ENCODE measurements at places on chromosomes 1 and 21.

DNA sequence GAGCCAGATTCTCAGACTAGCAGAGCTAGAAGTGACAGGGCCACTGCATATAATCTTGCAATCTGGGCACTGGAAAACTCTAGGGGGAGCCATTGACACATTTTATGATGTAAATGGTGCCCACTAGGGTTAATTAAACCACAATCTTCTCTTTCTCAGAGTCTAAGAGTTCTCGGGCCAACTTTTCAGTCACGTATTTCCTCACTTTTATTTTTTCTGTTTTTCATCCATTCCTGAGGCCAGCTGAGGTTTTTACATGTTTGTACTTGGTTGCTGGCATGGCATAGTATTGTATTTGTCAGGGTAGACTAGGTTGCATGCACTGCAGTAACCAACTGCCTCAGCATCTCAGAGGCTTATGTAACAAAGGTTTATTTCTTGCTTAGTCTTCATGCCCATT is 138.2 kb downstream of the ZNF326 start:
- peak; percentile 51 for DNase-seq

- DNase-seq = no peak
Observed at GRCh38 chr21:31293986-31294385, 50.1 kb downstream of the TIAM1 start.

DNA sequence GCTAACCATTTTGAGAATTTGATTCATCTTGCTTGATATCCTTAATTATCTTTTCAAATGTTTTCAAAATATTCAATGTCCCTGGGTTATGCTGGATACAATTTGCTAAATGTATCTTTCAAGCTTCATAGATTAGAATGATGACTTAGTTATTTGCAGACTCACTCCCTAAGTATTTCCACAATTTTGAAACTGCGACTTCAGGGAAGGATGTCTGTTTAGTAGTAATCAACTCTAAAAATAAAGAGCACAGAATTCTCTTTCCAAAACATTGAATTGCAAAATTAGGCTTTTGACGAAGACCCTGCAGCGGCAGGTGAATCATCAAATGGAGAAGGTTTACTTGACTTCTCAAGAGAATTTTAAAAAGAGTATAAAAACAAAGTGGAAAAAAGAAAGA is 14.2 kb downstream of the RGS1 start:
- DNase-seq = no peak

GRCh38 chr1:27342391-27342777 is 562 bp downstream of the SYTL1 start:
- no peak for DNase-seq

- no peak for DNase-seq
Observed at GRCh38 chr1:231731268-231731667, 104.7 kb downstream of the DISC1 start.

DNA sequence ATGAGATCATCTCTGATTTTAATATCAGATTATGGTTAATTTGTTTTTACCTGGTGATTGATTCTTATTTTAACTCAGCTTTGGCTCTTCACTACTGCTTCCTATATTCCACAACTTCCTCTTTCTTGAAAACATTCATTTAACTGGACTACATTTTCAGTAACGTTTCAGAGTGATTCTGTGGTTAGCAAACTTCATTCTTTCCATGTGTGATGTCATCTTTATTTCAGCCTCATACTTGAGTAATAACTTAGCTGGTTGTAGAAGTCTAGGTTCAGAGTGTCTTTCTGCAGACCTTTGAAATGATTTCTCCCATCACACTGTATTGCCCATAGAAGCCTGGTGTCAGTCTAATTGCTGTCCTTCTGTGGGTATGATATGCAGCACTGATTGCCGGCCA is 36.0 kb upstream of the SLC35F3 start:
- no peak for DNase-seq

DNA sequence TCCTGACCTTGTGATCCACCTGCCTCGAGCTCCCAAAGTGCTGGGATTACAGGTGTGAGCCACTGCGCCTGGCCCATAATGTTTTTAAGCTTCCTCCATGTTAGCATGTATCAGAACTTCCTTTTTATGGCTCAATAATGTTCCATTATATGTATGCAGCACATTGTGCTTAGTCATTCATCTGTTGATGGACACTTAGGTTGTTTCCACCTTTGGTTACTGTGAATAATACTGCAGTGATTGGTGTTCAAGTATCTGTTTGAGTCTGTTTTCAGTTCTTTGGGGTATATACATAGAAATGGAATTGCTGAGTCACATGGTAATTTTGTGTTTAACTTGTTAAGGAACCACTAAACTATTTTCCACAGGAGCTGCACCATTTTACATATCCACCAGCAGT is 17.7 kb downstream of the CMPK1 start:
- DNase-seq = no peak

DNA sequence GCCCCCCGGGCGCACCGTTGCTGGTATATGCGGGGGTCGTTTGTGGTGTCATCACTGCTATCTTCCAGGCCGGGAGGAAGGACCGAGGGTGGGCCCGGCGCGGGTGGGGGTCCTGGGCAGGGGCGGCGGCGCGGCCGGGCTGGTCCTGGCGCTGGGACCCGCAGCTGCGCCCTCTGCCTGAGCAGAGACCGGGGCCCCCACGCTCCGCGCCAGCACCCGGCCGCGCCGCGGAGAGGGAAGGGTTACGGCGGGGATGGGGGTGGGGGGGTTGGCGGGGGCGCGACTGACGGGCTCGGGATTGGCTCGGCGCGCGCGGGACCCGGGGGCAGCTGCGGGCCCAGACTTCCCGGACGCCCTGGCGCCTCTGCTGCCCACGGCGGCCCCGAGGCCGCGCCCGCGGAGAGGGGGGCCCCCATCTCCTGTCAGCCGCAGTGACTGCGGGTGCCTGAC is 13.8 kb upstream of the SAMD11 start:
- DNase-seq = no peak

GRCh38 chr1:210588946-210589345 is 260.2 kb downstream of the HHAT start:
- DNase-seq = no peak

GRCh38 chr1:243923292-243924171 is 73.5 kb upstream of the AKT3 start:
- no peak for DNase-seq

- DNase-seq = no peak
Observed at GRCh38 chr1:58620259-58620658, 43.2 kb upstream of the TACSTD2 start.

- no peak for DNase-seq
Observed at GRCh38 chr1:110859062-110859461, 13.9 kb upstream of the CD53 start.

DNA sequence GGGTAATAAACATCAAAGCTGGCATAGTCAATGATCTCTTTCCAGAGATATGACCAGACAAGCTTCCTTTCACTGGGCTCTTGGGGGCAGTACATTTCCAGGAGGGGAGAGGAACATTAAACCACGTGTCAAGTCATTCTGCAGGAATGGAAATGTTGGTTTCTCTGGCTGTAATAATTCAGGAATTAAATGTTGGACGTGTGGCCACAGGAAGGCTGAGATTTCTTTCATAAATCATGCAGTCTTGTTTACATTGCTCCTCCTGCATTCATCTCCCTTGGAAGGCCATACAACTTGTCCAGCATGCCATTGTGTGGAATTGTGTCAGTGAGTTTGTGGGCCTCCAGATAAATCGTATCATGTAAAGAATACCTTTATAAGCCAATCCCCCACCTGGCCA is 259.2 kb downstream of the ADGRL2 start:
- no peak for DNase-seq

- no peak for DNase-seq
Observed at GRCh38 chr1:4710592-4711415, 56.4 kb downstream of the AJAP1 start.

DNA sequence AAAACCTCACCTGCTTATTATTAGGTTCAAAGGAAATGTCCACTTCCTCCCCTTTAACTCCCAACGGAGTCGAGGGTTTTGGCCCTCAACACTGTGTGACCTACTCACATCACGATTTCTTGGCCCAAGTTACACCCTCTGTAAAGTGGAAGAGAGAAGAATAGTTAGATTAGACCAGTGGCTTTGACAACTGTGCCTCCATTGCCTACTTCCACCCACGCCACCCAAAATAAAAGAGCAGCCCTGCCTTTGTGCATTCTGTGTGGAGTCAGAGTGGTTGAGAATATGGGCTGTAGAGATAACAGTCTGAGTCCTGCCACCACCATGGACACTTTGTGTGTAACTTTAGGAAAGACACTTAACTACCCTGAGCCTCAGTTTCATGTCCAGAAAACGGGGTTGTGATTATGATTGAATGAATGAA is 4.1 kb upstream of the HDGF start:
- peak; percentile 85 for DNase-seq

GRCh38 chr1:106555571-106555970 is 500.9 kb upstream of the PRMT6 start:
- no peak for DNase-seq

DNA sequence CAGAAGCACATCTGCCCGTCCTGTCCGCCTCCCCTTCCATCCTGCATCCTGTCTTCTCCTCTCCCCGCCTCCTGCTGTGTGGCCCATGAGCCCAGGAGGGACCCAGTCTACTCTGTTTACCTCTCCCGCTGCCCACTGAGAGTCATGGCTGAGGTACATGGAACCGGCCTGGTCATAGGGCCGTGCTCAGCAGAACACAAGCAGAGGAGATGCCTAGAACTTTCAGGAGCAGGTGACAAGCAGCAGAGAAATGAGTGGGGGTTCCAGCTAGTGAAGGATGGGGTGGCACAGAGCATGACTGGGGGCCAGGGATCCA is 70.8 kb downstream of the ATP5PO start:
- no peak for DNase-seq

- DNase-seq = no peak
Observed at GRCh38 chr1:181583598-181583997, 100.3 kb downstream of the CACNA1E start.

DNA sequence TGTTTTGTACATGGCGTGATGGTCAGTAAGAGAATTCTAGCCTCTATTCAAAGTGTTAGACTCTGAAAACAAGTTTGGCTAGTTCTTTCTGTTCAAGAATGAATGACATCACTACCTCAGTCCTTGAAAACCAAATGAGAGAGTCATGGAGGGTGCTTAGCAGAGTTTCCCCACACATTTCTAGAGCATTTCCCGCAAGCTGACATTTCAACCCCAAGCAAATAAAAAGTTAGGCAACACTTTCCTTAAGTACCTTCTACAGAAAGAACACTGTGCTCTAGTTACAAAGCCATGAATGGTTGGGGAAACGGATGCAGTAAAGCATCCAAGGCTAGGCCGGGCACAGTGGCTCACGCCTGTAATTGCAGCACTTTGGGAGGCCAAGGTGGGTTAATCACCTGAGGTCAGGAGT is 47.9 kb upstream of the SLC44A3 start:
- DNase-seq = no peak

DNA sequence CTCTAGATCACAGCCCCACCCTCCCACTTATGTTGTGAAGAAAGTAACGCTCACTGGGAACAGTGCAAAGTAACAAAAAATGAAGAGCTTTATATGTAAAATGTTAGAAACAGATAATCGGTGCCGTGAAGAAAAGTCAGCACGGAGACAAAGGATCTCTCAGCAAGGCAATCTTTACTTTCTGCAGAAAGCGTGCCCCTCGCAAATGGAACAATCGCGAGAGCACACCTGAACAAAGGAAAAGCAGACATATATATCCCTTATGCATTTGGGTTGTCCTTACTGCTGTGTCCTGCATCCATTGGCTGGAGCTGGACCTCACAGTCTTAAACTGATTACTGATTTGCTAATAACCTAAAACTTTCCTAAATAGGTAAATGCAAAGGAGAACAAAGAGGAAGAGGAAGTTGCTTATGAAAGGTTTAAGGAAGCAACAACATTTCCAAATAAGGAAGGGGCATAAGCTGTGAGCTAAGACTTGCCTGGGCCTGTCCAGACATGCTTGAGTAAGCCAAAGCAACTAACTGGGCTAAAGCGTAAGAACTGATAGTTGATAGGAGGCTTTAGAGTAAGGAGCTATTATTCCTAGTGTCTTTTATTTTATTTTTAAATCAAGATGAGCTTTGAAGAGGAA is 89.7 kb downstream of the GTF2B start:
- DNase-seq = peak; percentile 31

DNA sequence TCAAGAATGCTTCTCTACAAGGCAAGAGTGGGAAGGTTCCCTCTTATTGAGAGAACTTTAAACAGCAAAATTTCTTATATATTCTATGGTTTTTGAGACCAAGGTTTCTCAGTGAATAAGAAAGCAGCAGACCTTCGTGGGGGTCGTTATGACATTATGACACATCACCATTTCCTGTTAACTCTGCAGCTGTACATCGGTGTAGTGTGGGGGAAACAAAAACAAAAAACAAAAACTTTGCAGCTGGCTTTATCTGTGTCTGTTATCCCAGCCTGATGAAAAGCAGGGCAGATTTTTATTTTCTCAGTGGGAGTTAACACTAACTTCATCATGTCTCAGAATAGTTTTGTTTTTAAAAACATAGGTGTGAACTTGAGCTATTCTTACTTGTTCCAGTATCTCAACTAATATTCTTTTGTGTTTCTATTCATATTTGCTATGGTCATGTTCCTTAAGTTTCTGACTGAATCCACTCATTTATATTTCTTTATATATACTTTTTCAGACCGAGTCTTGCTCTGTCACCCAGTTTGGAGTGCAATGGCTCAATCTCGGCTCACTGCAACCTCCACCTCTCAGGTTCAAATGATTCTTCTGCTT is 2.1 kb downstream of the SDE2 start:
- DNase-seq = no peak

DNA sequence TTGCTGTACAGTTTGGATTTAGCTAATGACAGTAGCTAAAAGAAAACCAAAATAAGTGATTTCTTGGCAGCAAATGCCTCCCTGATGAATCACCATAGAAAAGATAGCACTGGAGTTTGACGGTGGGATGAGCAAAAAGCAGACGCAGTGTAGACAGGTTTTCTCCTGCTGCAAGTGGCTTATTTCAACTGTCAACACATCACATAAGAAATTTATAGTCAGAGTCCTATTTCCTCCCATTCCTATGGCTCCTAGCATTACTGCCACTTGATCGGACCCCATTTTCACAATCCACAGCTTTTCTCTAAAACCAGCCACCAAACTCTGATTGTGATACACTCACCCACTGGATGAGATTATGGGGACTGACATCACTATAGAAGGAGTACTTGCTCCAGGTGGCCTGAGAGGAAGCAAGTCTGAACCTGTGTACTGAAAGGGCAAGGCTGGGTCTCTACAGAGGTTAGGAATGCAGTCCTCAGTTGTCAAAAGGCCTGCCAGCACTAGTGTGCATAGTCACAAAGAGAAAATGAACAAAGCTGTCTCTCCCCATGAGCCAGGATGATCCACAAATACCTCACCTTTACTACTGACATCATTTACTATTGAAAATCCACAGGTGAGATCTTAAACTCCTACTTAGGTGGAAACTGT is 359.8 kb downstream of the LTN1 start:
- peak; percentile 20 for DNase-seq
